ENCODE measurements at places on chromosomes 2 and 18.

DNA sequence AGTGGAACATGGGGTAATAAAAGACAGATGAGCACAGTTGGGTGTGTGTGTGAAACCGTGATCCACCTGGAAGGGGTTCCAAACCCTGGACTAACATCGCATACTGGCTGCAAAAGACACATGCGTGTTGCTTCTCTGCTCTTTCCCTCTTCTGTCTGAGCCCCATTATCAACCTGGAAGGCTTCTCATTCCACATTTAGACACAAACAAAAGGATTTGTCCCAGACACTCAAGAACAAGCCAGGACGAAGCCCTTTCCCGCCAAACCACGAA, 7.0 kb upstream of the SP9 start:
- DNase-seq, result no peak

DNA sequence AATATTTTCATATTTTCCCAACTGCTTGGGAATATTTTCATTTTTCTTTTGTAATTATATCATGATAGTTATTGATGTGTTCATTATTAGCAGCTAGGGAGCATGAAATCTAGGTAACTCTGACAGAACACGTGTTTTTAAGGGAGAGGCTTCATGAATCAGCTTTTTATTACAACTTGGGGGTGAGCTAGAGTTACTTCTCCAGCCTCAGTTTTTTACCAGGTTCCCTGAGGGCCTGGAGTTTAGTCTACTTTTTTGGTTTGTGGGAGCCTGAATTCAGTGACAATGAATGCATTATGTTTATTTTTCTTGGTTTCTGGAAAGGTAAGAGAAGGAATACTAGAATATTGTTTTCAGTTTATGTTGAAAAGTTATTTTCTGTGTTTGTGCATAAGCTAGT, 18.0 kb downstream of the NAB1 start:
- no peak for DNase-seq

DNA sequence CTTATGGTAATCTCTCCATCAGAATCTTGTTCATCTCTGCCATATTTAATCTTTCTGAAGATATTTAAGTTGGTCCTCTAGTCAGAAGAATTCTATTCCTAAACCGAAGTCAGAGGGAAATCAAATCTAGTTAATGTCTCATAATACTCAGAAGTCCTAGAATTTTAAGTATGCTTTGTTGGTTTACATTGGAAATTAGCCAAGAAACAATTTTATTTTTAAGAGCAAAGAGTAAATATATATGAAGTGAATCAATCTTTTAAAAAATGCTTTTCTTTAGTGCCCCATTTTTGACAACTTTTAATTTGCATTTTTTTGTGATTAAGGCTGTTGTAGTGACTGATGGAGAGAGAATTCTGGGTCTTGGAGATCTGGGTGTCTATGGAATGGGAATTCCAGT, 38.1 kb downstream of the ME2 start:
- DNase-seq, result peak; percentile 6

DNA sequence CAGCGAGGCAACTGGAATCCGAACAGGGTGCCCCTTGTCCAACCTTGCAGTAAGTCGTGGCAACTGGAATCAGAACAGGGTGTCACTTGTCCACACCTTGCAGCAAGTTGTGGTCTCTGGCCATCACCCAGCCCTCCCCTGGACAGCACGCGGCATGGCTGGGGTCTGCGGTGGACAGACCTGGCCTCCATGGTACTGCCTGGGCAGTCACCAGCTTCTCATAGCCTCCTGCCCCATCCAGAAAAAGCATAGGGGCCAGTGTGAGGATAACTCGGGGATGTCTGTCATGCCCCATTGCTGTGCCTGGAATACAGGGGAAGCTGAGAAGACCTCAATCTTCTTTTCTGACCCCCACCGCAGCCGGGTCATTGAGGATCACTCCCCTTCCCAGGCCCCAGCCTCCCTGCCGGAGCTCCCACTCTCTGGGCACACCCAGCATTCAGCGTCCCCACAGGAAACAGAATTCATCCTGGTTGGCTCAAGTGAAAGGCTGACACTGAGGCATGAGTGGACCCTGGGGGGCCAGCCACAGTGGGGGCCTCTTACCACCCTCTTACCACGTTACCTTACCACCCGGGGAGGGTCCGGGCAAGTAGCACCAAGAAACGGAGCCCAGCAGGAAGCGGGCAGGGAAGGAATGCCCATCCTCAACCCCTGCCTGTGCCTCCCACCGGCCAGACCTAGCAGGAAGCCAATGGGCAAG, 68.0 kb upstream of the RAB6C start:
- no peak for DNase-seq

DNA sequence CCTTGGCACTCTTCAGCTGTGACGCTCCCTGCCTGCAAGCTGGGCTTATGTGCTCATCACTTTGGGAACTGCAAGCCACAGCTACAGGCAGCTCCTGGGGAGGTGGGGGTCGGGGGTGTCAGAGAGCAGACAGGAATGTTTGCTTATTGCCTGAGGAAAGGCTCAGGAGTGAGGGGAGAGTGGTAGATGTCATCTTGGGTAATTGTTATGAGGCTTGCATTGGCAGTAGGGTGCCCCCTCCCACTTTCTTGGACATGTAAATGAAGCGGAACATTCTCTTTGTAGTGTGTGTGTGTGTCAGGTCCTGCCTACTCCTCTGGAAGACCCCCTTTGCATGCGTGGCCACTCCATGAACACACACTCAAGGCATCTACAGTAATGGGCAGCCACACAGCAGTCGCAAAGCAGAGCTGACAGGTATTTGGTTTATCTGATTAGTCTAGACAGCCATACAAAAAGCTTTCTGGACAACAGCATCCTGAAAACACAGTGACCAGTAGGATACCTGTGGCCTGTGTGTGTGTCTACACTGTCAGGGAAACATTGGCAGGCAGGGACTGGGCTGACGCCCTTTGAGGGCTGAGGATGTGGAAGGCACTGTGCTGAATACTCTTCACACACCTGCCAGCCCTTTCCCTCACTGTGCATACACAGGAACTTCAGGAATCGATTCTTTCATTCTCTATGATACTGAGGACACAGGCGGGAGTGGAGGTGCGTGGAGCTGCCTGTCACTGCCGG, 17.1 kb upstream of the MC2R start:
- no peak for DNase-seq

Measured in hepatic stellate cell (primary cell).